ENCODE measurements at places on chromosomes 5 and 9. TPM values are rescaled to one million over a fixed set of nuclear protein-coding genes. Genes with fewer than 3 reads are reported as not detected.

Gene DNAI1
- not detected for total RNA-seq

Gene CDK5RAP2
- total RNA-seq = 44.0 TPM

- DNase-seq = no peak
Measured at GRCh38 chr5:102153003-102153759, 142.9 kb downstream of the SLCO4C1 start.

DNA sequence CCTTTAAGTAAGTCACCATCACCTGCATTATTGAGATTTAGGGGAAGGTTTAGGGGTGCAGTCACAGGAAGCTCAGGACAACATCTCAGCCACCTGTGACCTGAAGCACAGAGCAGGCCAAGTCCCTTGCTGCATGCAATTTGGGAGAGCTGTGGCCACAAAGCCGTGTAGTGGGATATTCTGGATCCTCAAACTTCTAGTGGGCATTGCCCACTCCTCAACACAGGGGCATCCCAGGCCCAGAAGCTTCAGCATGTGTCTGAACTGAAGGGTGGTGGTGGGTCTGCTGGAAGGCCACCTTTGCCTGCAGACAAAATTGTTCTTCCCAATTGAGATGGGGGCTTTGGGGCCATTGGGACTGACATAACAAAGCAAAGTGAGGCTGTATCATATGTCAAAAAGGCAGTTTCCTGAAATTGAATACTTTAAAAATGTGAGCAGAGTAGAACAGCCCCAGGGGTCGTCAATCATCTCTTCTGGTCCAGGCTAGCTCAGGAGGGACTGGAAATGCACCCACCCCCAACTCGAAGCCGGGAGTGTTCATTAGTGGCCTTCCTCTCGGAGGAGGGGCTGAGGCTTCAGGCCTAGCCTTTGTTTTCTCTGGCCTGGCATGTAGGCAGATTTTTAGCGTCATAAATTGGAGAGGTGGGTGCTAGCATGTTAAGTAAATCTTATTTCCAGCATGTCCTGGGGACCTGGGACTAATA, 2.8 kb upstream of the GADD45G start:
- DNase-seq = no peak

DNA sequence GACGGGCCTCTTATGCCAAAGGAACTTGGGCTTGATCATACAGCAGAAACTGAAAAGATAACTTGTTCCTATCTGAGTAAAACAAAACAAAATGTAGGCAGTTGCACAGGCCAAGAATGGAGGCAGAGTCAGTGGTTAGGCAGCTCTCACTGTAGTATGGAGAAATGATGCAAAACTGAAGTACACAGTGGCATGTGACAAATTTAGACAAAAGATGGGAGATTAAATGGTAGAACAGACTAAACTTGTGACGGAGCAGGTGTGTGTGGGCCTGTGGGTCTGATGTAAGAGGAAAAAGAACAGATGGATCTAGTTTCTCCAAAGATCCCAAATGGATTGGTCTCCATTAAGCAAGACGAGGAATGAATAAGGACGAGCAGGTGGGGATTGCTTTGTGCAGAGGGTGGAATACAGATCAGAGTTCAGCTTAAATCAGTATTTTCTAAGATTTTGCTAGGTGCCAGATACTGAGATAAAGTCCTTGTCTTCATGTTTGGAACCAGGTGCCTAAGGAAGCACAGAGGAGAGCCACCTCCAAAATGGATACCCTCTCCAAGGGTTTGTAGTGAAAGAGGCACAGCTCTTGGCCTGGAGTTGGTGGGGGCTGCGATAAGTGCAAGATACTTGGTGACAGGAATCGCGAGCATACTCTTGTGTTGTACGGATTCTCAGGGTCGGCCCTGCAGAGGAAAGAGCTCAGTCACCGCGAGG, 722 bp upstream of the DCP2 start:
- no peak for DNase-seq

Gene OBP2B
- total RNA-seq = not detected

- no peak for DNase-seq
Measured at GRCh38 chr9:80644044-80644443, 1045.3 kb downstream of the TLE1 start.

DNA sequence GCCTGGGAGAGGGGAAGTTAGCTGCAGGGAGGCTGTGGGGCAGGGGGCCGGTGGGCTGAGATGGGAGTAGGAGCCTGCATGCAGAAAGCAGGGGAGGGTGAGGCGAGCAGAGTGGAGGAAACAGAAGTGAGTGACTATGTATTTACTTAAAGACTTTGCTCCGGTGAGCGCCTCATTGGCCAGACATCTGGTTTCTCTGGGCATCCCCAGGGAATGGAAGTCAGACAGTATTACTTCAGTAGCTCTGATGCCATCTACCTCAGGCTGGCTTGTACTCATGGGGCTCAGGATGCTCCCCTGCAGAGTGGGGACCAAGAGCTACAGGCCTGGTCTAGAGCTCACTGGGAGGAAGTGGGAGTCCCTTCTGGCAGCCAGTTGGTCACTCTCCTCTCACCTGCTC, 78.2 kb upstream of the ARAP3 start:
- no peak for DNase-seq

Gene PCDHGC3
- 52.6 TPM for total RNA-seq

GRCh38 chr5:108001222-108001621, 330.5 kb upstream of the EFNA5 start:
- no peak for DNase-seq

DNA sequence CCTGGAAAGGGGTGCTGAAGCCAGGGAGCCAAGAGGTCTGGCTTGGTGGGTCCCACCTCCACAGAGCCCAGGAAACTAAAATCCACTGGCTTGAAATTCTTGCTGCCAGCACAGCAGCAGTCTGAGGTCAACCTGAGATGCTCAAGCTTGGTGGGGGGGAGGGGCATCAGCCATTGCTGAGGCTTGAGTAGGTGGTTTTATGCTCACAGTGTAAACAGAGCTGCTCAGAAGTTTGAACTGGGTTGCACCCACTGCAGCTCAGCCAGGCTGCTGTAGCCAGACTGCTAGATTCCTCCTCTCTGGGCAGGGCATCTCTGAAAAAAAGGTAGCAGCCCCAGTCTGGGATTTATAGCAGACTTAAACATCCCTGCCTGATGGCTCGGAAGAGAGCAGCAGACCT, 55.5 kb upstream of the FBXL17 start:
- no peak for DNase-seq

Gene SH3RF2
- 9.5 TPM for total RNA-seq

Gene TCOF1
- 39.3 TPM for total RNA-seq

Gene CFAP77
- total RNA-seq = not detected

DNA sequence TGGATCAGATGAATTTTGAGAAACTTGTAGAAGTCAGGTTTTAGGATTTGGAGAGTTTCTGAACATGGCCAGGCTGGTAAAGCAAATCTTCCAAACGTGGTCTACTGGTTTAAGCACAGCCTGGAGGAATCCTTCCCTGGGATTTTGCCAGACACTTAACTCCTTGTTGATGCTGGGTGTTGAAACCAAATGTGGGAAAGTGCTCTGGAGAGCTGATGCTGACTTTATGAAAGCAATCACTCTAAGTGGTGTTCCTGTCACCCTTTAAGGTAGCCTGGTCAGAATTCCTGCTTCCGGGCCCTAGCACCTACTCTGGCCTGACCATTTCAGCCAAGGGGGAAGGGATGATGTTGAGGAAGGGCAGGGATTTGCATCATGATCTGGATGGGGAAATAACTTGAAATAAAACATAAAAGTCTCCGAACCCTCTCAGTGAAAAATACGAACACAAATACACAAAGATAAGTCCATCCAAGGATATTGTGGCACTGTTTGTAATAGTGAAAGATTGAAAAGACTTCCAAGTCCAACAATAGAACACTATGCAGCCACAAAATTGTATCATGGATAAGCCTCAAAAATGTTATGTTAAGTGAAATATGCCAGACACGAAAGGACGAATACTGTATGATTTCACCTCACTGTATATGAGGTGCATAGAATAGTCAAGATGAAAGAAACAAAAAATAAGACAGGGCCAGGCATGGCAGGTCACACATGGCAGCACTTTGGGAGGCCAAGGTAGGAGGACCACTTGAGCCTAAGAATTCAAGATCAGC, 57.7 kb downstream of the PDE6A start:
- no peak for DNase-seq

GRCh38 chr9:93116072-93116961, 17.7 kb downstream of the NINJ1 start:
- DNase-seq = peak; percentile 87

DNA sequence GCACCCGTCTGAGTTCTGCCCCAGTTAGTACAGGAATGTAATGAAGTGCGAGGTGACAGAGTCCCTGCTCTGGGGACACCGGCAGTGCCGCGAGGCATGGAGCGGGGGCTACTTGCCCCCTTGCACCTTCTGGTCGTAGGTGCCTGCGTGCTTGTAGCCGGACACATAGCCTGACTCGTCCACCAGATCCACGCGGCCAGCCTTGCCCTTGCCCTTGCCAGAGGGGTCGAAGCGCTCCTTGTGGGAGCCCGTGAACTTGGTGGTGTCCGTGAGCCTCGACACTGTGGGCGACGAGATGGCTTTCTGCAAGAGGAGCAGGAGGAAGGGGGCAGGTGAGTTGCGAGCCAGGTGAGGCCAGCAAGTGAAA, 28.2 kb downstream of the TPPP start:
- DNase-seq = no peak

Gene NADK2
- 36.8 TPM for total RNA-seq

Gene IFNA8
- not detected for total RNA-seq

DNA sequence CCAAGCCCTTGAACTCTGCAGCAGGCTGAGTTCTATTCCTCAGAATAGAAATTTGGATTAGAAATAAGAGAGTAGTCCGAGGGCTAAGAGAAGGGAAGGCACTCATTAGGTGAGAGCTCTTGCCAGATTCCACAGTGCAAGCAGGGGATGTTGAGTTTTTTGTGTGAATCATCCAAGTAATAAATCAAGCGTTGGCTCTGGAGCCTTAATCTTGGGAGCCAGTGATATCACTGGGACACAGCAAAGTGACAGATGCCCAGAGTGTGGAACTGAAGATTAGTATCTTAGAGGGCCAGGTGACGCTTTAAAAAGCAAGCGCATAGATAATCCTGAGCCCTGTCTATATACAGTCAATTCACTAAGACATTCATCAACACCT, 60.3 kb downstream of the FOXD1 start:
- DNase-seq = no peak

DNA sequence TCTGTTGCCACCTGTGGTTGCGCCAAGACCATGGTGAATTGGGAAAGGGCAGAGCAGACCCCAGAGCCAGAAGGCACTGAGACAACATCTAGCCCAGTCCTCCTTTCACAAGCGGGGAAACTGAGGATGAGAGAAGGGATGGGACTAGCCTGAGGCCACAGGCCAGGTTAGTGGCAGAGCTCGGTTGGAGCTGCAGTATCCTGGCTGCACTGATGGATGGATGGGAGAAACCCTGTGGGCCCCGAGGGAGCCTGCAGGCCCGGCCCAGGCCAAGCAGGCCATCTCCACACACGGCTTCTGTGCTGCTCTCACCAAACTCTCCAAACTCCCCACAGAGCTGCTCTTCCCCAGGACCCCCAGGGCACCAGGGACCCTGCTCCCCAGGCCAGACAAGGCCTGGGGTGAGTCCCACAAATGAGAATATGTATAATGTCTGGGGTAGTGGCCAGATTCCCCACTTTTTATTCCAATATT, 60.2 kb downstream of the TSTD2 start:
- no peak for DNase-seq

Gene SPINK13
- not detected for total RNA-seq

- DNase-seq = no peak
Measured at GRCh38 chr5:57175551-57176309, 1.9 kb downstream of the GPBP1 start.

GRCh38 chr5:126107381-126107780, 315.8 kb upstream of the GRAMD2B start:
- DNase-seq = no peak

DNA sequence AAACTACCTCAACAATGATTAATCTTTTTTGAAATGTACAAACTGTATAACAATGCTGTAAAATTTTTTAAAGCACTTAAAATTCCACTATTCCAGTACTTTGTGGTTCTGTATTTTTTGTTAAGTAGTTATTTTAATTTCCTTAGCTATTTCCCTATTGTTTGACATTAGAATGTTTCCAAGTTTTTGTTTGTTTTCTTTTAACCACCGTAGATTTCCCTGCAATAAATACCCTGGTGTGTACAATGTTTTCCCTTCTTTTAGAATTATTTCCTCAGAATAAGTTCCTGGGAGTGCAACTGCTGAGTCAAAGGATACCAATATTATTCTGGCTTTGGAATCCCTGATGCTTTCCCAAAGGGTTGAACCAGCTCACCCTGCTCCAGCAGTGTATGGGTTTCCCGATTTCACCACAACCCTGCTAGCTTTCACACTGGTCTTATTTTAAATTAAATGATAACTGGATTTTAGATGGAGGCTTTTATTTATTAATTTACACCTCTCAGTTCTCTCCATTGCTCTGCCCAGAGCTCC, 20.6 kb upstream of the ANGPTL2 start:
- no peak for DNase-seq

- DNase-seq = no peak
Measured at GRCh38 chr5:133924221-133924920, 44.1 kb downstream of the C5orf15 start.

Gene IL5
- not detected for total RNA-seq
